ENCODE measurements at places on chromosomes 7 and 10. TPM values are rescaled to one million over a fixed set of nuclear protein-coding genes. Genes with fewer than 3 reads are reported as not detected.

ICA1 gene
- total RNA-seq = 11.3 TPM

TRIM50 gene
- total RNA-seq = not detected

DNA sequence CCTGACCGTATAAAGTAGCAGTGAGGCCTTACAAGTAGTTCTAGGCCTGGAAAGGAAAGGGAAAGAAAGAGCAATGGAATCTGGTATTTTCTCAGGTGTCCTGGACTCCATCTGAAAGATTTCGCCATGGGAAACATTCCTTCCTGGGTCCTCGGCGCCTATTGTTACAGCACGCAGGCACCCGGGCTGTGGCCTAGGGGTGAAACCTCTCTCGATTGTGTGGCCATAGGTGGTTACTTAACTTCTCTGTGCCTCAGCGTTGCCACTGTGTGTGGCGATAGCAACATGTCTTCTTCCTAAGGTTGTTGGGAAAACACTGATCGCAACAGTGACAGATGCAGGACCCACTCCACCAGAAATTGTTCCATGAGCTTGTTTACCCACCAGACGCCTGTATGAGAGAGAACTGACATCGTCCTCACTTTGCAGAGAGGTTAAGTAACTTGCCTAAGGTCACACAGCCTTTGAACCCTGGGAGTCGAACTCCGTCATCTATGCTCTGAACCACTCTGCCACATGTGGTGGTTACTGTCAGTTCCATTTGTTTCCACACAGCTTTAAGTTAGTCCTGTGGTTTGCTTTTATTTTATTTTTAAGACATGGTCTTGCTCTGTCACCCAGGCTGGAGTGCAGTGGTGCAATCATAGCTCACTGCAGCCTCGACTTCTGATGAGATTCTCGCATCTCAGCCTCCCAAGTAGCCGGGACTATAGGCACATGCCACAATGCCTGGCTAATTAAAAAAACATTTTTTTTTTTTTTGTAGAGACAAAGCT lies 73.4 kb downstream of the LHPP start:
- DNase-seq = no peak

DNA sequence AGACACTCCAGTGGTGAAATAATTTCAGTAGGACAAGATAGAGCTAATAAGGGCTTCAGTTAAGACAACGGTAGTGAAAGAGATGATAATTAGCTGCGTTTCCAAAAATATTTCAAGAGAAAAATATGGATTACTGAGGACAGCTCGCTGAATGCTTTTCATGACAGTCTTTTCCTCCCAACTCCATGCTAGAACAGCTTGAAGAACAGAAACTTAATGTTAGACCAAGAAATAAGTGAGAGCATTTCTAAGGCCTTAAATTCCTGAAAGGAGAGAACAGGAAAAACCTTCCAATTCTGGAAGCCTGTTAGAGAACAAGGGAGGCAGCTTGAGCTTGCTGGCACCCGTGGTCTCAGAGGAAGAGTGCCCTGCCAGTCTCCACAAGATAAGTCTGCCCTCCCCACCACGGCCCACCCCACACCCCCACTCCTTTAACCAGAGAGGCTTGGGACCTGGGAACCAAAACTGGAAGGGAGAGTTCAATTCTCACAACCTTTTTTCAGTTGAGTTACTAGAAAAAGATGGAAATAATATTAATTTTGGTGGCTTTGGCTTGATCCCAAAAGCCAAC lies 1148.0 kb upstream of the CELF2 start:
- DNase-seq = no peak

- no peak for DNase-seq
These were observed 311.4 kb upstream of the AKR1E2 start for GRCh38 chr10:4514445-4515108.

DNA sequence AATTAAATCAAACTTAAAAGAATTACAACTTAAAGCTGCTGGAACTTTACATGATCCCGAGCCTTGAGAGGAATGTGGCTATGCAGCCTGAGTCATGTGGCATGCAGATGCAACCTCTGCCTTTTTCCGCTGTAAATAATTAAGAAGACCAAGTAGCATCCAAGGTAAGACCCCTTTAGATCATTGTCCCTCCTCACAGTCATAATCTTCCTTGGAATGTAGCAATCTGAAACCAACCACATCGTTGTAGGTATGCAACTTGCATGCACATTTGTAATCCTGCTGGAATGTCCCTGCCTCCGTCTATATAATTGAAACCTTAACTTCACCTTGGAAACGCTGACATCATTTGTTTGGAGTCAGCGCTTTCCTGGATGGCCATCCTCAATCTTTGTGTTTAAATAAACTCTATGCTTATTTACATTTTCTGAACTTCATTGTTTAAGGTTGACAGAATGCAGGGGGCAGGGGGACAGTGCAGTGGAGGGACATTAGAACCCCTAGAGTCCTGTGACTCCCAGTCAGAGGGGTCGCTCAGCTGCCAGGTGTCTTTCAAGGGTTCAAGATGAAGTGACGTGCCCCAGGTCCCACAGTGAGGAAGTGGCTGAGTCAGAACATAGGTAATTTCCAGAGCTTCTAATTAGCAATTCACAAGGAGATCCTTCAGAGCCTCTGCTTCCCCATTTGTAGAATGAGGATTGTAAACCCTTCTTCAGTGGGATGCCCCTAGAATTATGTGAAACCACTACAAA lies 110.7 kb downstream of the RALA start:
- DNase-seq = no peak

GRCh38 chr10:43666552-43666951 lies 17.9 kb upstream of the ZNF32 start:
- DNase-seq = no peak

TMEM213 gene
- total RNA-seq = not detected

ENTPD1 gene
- total RNA-seq = 49.4 TPM

DNA sequence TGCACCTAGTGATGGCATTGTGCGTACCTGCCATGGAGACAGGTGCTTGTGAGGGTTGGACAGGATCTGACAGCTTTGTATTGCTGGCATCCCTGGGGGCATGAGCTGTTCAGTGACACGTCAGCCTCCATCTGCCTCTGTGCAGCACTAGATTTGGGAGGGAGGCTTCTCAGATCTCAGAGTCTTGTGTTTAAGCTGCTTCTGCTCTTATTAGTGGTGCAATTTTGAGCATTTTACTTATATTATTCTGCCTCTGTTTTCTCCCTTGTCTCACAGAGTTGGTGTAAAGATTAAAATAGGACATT lies 5.1 kb downstream of the ARHGAP22 start:
- no peak for DNase-seq

- no peak for DNase-seq
These were observed 8.0 kb downstream of the HNRNPA2B1 start for GRCh38 chr7:26192485-26193087.

DNA sequence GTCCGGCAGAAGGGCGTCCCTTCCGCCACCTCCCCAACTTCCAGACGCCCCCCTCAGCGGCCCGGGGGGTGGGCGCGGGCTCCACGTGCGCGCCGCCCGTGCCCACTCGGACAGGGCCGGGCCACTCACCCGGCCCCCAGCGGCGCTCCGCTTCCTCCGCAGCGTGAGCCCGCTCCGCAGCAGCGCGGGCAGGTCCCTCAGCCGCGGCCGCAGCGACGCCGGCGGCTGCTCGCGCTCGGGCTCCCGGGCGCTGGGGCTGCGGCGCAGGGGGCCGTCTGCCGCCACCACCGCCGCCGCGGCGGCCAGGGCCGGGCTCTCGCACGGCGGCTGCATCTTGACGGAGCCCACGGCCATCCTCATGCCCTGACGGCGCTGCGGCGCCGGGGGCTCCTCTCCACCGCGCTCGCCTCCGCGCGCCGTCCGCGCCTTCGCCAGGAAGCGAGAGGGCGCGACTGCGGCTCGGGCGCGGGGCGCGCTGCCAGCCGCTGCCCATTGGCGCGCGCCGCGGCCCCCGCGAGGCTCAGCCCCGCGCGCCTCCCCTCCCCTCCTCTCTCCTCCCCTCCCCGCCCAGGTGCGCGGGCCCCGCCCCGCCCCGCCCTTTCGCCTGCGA lies at the start of gene RAPGEF5:
RAPGEF5 (minus strand) TSS at position 454 of the 610 bp plus-strand sequence; CDS start at position 360, 94 bp downstream.
- no peak for DNase-seq

DNA sequence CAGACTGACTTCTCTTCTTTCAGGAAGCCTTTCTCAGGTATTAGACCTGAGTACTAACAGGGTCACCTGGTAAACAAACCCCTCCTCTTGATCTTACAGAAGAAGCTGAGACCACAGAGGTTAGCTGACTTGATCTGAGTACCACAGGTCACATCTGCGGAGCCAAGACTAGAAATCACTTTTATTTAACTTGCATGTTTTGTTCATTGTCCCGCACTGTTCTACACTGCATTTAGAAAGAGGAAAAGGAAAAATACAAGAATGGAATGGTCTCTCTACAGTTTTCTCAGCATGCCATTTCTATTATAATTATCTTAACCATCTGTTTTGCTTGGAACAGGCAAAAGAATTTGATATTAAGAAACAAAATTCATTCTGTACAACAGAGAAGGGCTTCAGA lies 245.6 kb upstream of the ETV1 start:
- DNase-seq = no peak

DNA sequence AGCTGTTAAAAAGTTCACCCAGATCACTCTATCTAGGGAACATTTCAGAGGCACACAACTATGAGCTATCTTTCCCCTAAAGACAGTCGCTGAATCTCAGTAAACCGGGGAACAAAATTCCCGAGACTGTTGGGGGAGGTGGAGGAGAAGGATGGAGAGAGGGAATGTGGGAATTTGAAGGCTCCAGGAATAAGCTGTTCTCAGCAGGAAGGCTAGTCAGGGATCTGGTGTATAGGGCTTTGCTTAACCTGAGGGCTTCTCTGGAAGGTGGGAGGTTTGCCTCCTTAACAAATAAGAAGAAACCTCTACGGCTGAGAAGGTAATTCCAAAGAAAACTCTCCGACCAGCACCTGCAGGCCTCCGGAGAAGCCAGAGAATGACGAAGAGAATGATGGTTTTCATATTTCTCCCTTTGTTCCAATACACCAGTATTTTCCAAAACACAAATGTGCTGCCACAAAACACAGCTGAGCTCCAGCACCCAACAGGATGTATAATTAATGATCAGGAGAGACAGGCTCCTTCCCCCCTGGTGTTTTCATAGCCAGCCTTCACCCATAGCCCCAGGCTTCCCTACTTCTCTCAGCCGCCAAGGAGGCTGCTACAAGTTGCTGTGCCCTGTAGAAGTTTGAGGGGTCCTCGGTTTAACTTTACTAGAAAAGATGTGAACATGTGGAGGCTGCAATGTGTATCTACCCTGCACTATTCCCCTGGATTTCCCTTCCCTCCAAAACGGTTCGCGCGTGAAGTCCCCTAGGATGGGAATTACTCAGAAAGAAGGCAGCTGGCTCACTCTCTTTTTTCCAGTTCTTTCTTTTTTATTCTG lies 2.0 kb downstream of the KCNMA1 start:
- no peak for DNase-seq

DNA sequence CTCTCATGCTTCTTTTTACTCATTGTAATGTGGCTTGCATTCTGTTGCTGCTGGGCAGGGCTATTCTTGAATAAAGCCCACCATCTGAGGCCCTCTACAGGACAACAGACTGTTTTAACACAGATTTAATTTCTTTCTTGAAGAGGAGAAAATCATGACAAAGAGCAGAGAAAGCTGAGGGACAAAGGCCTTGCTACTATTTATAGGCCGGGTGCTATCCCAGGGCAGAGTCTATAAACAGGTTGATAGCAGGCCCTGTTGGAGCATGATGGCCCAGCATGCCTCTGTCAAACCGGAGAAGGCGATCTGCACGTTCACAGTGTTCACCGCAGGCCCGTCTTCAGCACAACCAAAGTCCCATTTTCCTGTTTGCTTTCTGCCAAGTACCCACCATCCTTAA lies 3.0 kb downstream of the VIPR2 start:
- DNase-seq = no peak

GRCh38 chr10:123552760-123553554 lies 113.2 kb upstream of the GPR26 start:
- DNase-seq = no peak

DNA sequence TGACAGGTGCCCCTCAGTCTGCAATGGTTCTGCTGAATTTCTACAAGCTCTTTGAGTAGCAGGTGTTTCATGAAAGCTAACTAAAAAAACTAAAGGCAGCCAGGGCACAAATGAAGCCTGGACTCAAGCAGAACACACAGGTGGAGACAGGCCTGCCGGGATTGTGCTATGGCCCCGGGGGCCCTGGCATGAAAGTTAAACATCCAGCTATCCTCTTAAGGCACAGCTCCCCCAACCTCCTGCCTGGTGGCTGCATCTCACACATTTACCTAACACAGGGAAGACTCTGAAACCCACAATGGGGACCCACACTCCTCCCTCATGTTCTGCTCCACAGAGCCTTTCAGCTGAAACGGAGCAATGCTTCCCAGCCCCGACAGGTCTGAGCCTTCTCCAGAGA lies 76.3 kb upstream of the CAMK2B start:
- DNase-seq = no peak

SCRN1 gene
- 0.91 TPM for total RNA-seq

- DNase-seq = no peak
These were observed 29.1 kb downstream of the GALNT11 start for GRCh38 chr7:152054367-152055230.

SPACDR gene
- 3.7 TPM for total RNA-seq

DNA sequence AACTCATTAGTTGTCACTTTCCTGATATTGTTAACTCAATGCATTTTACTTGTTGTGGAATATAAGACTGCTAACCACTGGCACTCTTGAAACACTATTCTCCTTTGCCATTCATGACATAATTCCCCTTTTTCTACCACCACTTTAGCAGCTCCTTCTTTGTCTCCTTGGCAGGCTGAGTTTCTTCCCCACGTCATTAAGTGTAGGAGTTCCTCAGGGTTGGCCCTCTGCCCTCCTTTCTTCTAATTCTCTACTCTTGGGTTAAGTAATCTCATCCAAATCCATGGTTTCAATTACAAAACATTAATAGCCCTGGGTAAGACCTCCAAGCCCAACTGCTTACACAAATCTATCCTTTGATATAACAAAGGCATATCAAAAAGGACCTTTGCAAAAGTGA lies 175.1 kb downstream of the HGF start:
- DNase-seq = no peak

GRCh38 chr10:102540023-102540422 lies 36.3 kb downstream of the SUFU start:
- no peak for DNase-seq

GRCh38 chr7:42753367-42753766 lies 158.5 kb downstream of the C7orf25 start:
- no peak for DNase-seq

DNA sequence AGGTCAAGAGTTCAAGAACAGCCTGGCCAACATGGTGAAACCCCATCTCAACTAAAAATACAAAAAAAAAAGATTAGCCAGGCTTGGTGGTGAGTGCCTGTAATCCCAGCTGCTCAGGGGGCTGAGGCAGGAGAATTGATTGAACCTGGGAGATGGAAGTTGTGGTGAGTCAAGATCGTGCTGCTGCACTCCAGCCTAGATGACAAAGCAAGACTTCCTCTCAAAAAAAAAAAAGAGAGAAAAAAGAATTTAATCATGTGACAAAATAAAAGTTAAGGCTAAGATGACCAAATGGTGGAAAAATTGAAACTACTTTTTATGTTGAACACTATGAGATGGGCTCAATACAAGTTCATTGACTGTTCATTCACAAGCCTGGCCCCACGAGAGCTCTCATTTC lies 141.1 kb upstream of the WDR11 start:
- DNase-seq = no peak

MBL2 gene
- total RNA-seq = not detected

DNA sequence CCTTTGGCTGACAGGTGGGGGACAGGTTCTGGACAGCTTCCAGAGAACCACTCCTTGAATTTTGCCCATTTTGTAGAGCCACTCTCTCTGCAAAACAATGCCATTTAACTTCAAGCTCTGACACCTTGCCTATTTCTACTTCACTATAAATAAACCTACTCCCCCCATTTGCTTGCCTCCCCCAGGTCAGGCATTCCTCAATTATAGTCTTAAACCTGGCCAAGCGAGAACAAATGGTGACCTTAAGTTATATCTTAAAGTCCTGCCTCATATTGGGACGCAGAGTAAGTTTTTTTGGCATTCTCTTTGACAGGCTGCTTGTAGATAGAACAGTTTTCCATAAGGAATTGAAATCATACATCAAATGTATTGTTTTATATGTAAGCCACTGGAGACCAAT lies 706.9 kb downstream of the LRMDA start:
- no peak for DNase-seq
